Sigmoid colon (tissue), 7 donors: ENCODE measurements at places on chromosomes 2 and 18. TPM values are rescaled to one million over a fixed set of nuclear protein-coding genes. Genes with fewer than 3 reads are reported as not detected.

Gene IL1B
- 3.8 TPM for total RNA-seq

- no peak for DNase-seq
- no peak overlapping the region for H3K4me3 ChIP-seq
- H3K36me3 ChIP-seq, result no peaks in the 10 kb centered on the region
- no peaks in the 10 kb centered on the region for H3K27me3 ChIP-seq
- peaks cover 15% of the 10 kb centered on the region for H3K4me1 ChIP-seq
- no peak overlapping the region for H3K27ac ChIP-seq
Observed at GRCh38 chr2:72276356-72276755, 128.7 kb upstream of the CYP26B1 start.

GRCh38 chr2:39413063-39413737 lies 23.9 kb downstream of the MAP4K3 start:
- no peak for DNase-seq
- H3K4me3 ChIP-seq, result no peak overlapping the region
- peaks cover 77% of the 10 kb centered on the region for H3K4me1 ChIP-seq

DNA sequence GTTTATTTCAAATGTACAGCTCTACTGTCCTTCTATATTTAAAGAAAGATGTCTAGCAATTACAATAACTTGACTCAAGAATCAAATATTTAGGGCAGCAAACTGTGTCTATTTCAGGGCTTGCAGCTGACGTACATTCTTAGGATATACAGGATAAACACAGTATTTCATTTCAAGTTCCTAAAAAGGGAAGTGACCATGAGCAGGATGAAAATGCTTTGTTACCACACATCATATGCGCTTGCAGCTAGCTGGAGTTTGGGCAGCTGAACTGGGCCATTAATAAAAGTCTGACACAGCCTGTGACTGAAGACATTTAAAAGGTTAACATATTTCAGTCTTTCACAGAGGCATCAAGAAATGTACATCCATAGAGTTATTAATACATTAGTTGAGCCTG lies 264.6 kb upstream of the TRIB2 start:
- H3K27me3 ChIP-seq, result no peaks in the 10 kb centered on the region
- H3K4me1 ChIP-seq, result peaks cover 27% of the 10 kb centered on the region
- peak overlapping the region; percentile 22 for H3K4me3 ChIP-seq
- peak overlapping the region; percentile 74 for H3K27ac ChIP-seq
- H3K36me3 ChIP-seq, result no peaks in the 10 kb centered on the region

GRCh38 chr2:190701586-190701985 lies 52.7 kb downstream of the NAB1 start:
- no peaks in the 10 kb centered on the region for H3K36me3 ChIP-seq
- no peaks in the 10 kb centered on the region for H3K27me3 ChIP-seq
- no peak overlapping the region for H3K4me3 ChIP-seq
- no peak for DNase-seq

DNA sequence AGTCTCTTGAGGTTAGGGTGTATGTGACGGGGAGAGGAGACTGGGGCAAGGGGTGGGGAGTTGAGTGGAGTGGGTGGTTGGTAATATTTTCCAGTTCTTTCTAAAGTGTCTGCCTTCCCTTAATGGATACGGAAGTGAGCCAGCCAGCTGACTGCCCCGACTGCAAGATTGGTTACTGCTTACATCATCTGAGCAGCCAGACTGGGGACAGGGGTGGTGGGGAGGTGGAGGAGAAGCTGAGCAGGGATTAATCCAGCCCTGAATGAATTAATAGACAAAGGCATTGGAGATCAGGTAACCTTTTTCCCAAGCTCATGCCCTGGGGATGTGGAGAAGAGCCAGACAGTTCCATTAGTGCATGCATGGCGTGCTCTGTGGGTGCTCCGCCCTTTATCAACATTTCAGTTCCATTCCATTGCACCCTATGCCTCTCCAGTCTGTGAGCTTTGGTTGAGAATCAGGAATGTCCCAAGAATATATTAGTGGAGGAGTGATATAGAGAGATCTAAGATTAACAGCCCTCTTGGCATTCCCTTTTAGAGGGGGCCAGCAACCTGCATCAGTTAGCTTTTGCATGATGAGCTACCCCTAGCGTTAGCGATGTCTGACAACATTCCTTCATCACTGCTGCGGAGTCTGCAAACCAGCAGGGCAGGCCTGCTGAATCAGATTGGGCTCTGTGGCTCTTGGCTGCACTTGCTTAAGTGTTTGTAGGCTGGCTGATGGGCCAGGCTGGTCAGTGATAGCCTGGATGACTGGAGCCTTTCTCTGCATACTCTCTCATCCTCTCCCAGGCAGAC lies 67.4 kb downstream of the TNP1 start:
- DNase-seq, result peak; percentile 79
- H3K4me1 ChIP-seq, result no peaks in the 10 kb centered on the region
- H3K27ac ChIP-seq, result peak overlapping the region; percentile 61
- no peak overlapping the region for H3K4me3 ChIP-seq
- no peaks in the 10 kb centered on the region for H3K36me3 ChIP-seq
